ENCODE measurements at places on chromosomes 2 and 18.
A peak's percentile ranks its signal among the peaks of the same experiment; 100 is the strongest.

DNA sequence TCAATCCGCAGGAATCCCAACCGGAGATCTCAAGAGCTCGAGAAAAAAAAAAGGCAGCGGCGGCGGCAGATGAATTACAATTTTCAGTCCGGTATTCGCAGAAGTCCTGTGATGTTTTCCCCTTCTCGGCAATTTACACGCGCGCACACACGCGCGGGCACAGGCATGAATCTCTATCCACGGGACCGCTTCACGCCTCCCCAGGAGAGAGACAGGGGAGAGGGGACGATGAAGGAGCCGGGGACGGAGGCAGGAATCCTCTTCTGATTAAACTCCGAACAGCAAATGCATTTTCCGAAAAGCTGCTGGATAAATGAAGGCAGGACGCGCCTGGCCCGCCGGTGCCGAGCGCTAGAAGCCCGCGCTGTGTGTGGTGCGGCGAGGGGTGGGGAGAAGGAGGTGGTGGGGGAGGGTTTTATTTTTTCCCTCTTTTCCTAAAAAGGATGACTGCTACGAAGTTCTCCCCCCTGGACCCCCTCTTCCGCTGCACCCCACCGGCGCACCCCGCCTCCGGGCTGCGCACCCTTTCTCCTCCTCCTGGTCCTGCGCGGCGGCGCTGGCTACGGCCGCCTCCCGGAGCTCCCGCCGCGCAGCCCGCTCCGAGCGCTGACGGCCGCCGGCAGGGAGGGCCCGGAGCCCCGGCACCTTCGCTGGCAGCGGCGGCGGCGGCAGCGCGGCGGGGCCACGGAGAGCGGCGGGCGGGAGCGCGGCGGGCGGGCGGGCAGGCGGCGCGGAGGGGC lies at the start of gene BCL2:
TSS of gene BCL2 (minus strand) at position 387 of the 740 bp plus-strand sequence.
- DNase-seq: no peak

DNA sequence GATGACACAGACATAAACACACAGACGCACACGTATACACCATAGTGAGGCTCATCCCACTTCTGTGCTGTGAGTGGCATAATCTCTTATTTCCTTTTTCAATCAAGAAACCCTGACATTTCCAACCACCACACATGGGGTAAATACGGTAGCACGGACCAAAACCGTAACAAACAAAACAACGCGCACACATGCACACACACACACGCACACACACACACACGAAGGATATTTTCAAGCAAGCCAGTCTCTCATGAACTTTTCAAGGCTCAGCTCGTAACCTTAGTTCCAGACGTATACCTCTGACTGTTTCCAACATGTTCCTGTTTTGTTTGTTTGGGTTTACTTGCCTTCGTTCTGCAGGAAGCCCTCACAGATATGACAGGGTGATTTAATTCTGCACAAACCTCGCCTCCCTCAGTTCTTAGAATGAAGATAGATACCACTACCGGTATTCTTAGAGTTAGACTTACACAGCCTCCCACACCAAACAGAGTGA lies 119.8 kb downstream of the BCL2 start:
- DNase-seq: no peak

DNA sequence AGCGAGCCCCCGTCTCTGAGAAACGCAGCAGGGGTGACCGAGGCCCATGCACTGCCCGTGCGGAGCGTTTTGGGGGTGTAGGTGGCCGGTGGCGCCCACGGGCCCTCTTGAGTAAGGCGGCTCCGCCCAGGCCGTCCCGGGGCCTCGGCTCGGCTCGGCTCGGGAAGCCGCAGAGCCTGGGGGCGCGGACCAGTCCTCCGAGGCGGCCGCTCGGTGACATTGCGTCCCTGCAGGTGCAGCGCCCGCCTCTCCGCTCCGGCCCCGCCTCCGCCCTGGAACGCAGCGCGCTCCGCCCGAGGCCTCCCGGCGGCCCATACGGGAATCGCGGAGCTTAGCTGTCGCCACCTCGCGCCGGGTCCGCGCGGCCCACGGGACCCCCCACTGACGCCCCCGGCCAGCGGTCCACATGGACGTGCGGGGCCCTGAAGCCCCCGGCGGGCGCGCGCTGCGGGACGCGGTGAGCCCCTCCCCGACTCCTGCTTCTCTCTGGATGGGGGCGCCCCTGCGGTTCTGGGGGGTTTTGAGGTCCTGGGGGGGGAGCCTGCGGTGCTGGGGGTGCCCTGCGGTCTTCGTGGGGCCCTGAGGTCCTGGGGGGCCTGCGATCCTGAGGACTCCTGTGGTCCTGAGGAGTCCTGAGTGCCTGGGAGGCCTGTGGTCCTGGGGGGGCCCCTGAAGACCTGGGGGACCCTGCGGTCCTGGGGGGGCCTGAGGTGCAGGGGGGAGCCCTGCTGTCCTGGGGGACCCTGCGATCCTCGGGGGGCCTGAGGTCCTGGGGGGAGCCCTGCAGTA lies at the start of gene HSBP1L1:
TSS of gene HSBP1L1 (plus strand) at position 314 of the 789 bp plus-strand sequence. CDS start at position 407, 93 bp downstream.
- DNase-seq: peak; percentile 21

DNA sequence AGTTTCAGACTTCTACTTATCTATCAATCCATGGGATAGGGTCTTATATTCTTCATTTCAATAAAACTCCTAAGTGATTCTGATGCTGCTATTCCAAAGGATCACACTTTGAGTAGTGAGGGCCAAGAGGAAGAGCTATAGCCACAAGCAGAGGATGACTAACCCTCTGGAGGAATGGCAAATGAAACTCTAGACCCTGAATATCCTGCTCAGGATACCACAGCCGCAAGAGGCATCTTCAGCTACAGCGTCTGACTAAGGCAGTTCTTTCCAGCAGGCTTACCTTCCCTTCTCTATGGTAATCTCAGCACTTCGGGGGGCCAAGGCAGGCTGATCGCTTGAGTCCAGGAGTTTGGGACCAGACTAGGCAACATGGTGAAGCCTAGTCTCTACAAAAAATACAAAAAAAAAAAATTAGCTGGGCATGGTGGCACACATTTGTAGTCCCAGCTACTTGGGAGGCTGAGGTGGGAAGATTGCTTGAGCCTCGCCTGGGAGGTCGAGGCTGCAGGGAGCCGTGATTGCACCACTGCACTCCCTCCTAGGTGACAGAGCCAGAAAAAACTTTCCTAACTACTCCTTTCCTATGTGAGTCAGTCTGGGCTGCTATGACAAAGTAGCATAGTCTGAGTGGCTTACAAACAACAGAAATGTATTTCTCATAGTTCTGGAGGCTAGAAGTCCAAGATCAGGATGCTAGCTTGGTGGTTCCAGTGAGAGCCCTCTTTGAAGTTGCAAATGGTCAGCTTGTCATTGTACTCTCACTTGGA lies 371.9 kb downstream of the IRS1 start:
- no peak for DNase-seq

DNA sequence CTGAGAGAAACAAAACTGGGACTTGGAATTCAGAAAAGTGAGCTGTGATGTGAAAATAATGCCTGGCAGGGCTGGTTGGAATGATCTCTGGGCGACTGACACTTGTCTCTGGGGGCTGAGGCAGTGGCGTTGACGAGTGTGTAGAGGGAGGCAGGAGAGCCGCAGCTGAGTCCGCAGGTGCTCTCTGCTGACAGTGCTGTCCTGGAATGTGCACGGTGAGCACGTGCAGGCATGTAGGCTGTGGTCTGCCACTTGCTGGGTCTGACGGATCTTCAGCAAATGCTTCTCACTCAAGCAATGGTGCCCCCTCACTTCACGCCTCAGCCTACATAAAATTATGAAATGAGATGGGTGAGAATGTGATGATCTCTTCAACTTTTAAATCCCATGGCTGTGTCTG lies 38.5 kb upstream of the ATP9B start:
- DNase-seq: no peak

GRCh38 chr2:1162768-1163584 lies 212.3 kb downstream of the SNTG2 start:
- no peak for DNase-seq

GRCh38 chr18:3079653-3080052 lies 66.7 kb upstream of the LPIN2 start:
- no peak for DNase-seq

DNA sequence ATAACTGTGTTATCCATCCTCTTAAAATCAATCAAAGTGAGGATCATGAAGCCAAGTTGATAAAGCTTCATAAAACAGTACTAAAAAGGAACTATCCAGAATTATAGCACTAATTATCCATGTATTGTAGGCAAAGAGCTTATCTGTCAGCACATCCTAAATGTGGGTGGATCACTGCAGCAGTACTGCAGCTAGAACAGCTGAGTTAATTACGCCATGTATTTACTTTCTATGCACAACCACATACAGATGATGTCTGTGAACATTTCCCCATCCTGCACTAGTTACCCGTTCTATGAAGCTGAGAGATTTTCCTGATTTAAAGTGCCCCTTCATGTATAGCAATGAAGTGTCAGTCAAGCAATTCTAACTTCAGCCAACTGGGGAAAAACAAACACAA lies 96.6 kb downstream of the RAPH1 start:
- DNase-seq: no peak

- DNase-seq: no peak
These were observed 629.7 kb downstream of the IRS1 start for GRCh38 chr2:226169751-226170581.

DNA sequence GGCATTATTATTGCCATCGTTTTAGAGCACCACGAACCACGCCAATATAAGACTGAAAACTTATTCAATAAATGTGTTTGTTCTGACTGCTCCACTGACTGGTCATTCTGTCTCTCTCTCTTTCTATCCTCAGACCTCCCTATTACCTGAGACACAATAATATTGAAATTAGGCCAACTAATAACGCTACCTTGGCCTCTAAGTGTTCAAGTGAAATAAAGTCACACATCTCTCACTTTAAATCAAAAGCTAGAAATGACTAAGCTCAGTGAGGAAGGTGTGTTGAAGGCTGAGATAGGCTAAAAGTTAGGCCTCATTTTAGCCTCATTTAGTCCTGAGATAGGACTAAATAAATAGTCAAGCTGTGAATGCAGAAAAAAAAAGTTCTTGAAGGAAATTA lies 38.8 kb downstream of the G6PC2 start:
- DNase-seq: no peak

GRCh38 chr18:22113144-22113844 lies 56.1 kb upstream of the GATA6 start:
- no peak for DNase-seq

- no peak for DNase-seq
These were observed 289.5 kb upstream of the MMADHC start for GRCh38 chr2:149877074-149877473.

- DNase-seq: no peak
These were observed 136.1 kb downstream of the SMAD7 start for GRCh38 chr18:48814490-48815178.

GRCh38 chr2:219159771-219160185 lies 837 bp downstream of the NHEJ1 start:
- no peak for DNase-seq

DNA sequence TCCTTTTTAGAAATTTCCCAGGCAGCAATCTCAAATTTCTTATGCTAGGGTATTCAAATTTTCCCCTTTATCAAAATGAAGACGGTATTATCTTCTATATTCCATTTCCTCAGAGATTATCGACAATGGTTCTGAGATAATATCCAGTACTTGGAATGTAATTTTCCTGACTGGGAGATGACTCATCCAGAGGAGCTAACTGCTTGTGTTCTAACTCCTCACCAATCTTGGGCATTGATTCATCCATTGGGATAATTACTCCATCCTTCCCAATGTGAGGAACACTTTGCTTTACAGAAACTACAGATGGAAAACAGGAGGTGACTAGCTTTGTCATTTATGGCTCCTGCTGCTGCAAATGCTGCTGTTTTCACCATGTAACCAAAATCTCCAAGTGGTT lies 239.4 kb upstream of the LYPD1 start:
- DNase-seq: no peak

DNA sequence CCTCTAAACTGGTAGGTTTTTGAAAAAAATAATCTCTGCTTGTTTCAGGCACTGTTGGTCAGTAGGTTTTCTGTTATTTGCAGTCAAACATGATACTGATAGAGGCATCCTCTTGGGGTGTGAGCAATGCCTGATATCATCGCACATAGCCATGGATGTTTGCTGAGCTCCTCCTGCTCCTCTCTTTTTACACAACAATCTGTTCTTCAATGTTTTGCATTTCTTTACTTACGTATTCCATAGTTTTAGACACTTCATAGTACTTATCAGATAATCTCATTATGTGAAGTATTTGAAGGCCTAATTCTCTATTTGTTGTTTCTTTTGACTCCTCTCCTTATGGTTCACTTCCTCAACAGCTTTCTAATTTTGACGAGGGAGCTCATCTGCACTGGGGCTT lies 23.0 kb upstream of the HS6ST1 start:
- DNase-seq: no peak
